ENCODE measurements at places on chromosomes 1 and 21.
A peak's percentile ranks its signal among the peaks of the same experiment; 100 is the strongest.

GRCh38 chr1:203898458-203899352, 37.3 kb downstream of the SNRPE start:
- no peak for DNase-seq

DNA sequence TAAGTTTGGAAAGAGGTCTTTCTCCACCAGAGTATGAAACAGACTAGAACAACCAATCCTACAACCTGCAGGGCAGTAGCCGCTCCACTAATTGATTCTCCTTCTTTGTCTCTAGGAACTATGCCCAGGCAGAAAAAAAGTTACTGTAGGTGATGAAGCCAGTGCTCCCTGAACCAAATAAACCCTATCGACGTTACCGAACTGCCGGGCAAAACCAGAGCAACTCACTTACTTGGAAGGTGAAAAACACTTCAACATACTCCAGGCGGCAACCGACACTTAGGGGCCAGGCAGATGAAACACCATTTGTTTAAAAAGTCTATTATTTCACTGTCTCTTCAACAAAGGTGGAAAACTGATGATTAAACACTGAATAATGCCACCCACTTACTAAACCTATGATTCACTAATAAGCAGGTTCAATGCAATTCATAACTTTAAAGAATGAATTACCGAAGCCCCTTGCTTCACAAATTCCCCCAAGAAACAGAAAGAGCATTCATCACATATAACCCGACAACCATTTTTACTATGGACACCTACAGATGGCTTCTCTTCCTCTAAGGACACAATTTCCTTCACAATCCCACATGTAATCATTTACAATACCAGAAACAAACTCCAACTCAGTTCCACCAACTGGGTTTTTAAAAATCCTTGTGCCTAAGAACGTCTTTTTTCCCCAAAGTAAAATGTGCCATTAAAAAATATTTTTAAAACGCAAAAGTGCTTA, 1.6 kb downstream of the NRIP1 start:
- peak; percentile 16 for DNase-seq

GRCh38 chr1:227795732-227796131, 19.7 kb upstream of the PRSS38 start:
- DNase-seq: no peak

- no peak for DNase-seq
These were observed 32.3 kb upstream of the RALGPS2 start for GRCh38 chr1:178692564-178693327.

DNA sequence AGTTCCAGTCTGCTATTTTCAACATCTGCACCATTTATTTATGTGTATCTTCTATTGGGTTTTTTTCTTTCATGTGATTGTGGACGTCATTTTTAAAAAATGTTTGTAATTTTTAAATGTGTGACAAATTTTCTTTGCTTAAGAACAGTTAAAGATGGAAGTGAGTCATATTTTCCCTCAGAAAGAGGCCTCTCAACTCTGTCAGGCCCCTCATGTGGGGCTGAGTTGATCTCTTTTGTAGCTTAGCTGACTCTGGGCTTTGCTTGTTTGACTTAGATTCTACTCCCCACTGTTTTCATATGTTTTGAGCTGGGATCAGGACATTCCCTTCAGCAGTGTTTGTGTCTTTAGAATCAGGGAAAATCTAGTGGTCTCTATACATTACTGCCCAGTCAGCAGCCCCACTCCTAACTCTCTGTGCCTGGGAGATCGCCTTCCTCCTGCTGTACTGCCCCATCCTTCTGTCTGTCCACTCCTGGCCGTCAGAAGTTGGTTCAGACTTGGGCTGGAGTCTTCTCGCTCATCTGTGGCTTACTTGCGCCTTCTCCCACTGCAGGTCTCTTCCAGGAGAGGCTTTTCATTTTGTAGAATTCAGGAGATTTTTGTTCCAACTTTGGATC, 137.4 kb downstream of the DYRK1A start:
- peak; percentile 19 for DNase-seq

- no peak for DNase-seq
These were observed 7.7 kb downstream of the POU3F1 start for GRCh38 chr1:38038861-38039260.

DNA sequence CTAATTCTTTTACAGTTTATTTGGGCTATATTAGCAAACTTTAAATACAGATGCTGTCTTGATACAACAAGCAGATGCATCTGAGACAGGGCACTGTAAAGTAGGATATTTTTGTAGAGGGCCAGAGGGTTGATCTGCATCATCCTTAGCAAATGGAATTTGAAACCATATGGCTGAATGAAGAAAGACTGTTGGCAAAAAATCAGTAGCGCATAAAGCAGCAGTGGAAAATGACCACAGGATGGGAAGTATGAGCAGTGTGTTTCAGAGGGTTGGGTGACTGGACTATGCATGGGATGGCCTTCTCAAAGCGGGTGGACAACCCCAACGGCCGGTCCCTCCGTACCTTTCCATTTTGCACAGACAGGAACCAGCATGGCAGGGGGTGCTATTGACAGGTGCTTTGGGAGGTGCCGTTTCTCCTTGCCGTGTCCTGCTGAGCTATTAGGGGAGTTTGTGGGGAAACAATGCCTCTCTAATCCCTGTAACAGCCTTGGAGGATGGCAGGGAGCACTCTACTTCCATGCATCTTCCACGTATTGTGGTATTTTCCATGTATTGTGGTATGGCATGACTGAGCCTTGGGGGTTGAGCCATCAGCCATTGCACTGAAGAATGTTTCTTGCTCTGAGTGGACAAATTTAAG, 5.9 kb downstream of the LRRC8B start:
- DNase-seq: no peak

DNA sequence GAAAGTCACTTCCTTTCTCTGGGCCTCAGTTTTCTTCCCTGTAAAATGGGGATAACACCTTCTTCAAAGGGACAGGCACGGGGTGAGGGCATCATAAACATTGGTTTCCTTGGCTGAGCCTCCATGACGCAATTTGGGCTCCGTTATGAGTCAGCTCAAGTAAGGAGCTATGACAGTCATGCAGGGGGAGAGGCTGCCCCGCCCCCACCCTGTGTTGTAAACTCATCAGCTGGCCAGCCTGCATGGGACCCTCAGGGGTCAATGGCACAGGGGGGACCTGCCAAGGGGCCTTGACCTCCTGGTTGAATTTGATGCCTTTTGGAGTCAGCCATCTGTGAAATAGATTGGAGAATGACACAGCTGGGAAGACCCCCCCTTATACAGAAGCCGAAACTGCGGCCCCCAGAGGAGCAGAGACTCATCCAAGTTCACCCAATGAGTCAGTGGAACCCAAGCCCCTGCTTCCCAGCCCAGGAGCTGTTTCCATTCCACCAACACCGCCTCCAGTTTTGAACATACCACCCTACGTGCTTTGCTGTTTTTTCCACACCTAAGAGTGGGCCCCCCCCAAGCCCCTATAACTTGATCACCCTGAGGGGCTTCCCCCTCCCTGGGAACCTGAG, 36.8 kb upstream of the RUNX3 start:
- peak; percentile 83 for DNase-seq
